Daoy (cell line): ENCODE measurements at places on chromosomes 12 and 14. TPM values are rescaled to one million over a fixed set of nuclear protein-coding genes. Genes with fewer than 3 reads are reported as not detected.

Gene ABCD2
- 0.11 TPM in 1 of 2 replicates, not detected in the other for total RNA-seq

Gene SPX
- 1.1 and 1.4 TPM in 2 replicates for total RNA-seq

Gene TSHR
- total RNA-seq: not detected in 2 replicates

GRCh38 chr12:52344111-52344510 lies 22.9 kb upstream of the KRT83 start:
- DNase-seq: no peak

GRCh38 chr12:13812168-13812567 lies 169.2 kb downstream of the GRIN2B start:
- DNase-seq: no peak

DNA sequence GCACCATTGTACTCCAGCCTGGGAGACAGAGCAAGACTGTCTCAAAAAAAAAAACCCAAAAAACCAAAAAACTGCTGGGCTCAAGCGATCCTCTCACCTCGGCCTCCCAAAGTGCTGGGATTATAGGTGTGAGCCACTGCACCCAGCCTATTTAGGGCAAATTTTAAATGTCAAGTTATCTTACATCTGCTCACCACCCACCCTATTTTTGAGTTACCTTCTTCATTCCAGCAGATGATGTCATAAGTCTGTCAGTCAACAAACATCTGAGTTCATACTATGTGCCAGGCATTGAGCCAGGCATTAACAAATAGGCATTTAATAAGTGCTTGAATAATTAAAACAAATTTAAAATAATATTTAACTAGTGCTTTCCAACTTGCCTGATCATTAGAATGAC lies 21.5 kb downstream of the BATF start:
- DNase-seq: no peak

DNA sequence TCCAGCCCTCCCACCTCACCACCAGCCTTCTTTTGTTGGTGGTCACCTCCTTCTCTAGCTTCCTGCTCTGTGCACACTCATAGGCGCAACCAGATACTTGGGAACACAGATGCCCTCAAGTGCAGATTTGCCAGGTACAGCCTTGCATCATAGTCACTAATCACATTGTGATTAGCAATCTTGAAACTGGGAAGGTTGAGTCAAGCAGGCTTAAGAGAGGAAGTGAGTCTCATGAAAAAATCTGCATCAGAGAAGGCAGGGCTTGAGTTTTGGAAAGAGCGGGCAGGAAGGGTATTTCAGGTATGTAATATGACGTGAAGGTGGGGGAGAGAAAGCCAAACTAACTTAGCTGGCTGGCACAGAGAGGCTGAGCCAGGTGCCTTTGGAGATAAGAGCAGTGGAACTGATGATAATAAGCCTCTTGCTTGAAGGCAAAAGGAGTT lies 2.7 kb upstream of the RABGGTA start:
- no peak for DNase-seq

- DNase-seq: no peak
Measured at GRCh38 chr12:84191779-84192178, 720.8 kb downstream of the SLC6A15 start.

DNA sequence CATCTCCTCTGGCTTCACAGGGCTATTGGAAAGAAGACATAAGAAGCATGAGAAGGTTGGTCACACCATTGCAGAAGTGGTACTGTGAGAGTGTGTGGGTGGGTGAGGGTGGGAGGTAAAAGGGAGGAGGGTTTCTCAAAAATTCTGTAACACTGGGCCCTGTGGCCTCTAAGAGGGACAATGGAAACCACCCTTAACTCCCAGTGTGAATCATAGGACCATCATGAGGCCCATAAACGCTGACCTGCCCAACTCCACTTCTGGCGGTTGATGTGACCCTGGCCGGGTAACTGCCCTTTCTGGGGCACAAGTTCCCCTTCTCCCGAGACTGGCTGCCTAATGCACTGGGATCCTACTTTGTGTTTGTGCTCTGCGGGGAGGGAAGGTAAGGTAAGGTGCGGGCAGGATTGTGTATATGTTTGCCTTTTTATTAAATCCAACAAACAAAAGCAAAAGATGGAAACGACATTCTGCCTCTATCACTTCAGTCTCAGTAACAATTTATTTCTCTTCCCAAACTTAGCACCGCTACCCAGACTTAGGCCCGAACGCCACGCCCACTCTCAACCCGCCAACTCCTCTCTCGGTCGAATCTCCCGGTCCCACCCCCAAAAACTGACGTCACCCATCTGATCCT lies 551 bp downstream of the METTL1 start:
- DNase-seq: peak; percentile 96

- no peak for DNase-seq
Measured at GRCh38 chr14:24677956-24678355, 44.0 kb upstream of the GZMB start.

DNA sequence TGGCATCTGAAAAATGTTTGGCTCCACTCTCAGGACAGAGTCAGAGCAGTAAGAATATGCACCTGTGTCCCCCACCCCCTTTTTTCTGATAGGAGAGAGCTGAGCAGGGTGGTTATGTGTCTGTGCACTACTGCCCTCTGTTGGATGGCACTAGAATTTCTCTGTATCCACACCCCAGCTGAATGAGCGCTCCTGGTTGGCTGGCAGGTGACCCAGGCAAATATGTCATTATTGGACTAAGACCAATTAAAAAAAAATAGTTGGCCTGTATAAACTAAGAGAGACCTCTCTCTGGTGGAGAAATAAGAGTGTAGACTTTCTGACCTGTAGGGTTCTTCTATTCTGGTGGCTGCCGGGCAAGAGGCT lies 107.0 kb downstream of the PTCSC3 start:
- DNase-seq: peak; percentile 70

DNA sequence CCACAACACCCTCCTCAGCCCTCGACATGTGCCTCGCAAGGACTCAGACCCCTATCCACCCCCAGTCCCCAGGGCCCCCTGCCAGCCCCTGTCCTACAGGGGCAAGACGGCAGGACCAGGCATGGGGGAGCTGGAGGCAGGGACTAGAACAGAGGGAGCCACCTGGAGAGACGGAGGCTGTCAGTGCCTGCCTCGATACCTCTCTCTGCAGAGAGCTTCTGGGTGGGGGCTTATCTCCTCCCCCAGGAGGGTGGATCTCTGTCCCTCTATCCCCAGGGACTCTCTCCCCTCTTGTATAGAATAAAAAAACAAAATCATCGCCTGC lies 2.0 kb upstream of the CPNE6 start:
- no peak for DNase-seq
